Mammary epithelial cell (primary cell): ENCODE measurements at places on chromosomes 12 and 14. TPM values are rescaled to one million over a fixed set of nuclear protein-coding genes. Genes with fewer than 3 reads are reported as not detected.

DNA sequence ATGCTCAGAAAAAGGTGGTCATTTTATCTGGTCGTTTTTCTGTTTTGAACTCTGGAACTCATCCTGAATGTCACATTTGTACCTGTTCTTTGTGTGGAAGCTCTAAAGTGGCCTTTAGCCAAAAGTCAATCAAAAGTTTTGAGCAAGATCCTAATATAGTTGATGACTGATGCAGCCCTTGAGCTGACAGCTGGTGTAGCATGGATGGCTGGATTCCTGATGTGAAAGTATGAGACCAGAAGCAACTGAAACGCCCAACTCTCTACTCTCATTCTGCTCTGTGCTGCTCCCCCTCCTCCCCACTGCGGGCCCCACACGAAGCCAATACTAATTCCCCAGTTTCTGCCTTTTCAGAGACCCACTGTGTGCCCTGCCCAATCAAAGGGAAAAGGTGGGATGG, 10.3 kb upstream of the MYH7 start:
- DNase-seq, result no peak

- peak; percentile 58 for DNase-seq
Measured at GRCh38 chr14:73851000-73851399, 631 bp upstream of the PTGR2 start.

DNA sequence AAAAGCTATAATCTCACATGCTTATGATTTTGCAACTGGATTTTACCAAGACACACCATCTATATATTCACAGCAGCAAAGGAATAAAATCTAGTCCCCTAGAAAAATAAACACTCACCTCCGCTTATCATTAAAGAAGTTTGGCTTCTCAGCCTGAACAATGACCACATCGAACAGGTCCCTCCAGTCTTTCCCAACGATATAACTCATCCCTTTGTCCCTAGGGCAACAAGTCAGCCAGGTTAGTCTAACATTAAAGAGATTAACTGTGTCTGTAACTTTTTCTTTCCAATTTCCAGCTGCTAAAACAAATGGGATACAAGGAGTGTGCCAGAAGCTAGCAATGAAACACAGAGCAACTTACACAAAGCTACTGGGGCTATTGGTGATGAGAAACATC, 48.0 kb downstream of the NT5DC3 start:
- no peak for DNase-seq

Gene SERPINA3
- total RNA-seq, result 998 TPM

- DNase-seq, result no peak
Measured at GRCh38 chr12:102638777-102639176, 158.4 kb upstream of the IGF1 start.

DNA sequence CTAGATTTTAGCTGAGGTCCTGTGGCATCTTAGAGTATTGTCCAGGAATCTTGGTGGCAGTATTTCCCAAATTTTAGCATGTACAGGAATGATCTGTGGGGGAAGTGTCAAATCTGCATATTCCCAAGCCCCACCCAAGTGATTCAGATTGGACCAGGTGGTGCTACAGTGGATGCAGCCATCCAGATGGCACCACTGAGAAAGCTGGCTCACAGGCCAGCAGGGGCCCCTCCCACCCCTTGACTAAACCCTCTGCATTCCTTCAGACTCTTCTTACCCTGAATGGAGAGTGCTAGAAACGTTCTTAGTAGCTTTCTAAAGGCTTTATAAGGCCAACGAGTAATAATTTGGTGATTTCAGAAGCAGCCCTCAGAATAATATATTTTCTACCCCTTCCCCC, 255.2 kb downstream of the NRXN3 start:
- no peak for DNase-seq

DNA sequence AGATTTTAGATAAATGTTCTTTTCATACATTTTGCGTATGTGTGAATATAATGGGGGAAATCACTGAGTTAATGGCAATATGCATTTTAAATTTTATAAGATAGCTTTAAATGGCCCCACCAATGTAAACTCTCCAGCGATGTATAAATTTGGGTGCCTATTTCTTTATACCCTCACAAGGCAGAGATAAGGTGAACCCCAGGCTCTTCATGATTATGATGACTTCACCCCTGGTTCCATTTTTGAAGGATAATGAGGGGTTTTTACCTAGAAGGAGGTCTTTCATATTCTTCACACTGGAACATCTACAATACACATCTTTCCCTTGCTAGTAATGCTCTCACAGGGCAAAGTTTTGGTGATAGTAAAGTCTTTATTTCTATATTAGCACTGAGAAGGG, 35.2 kb downstream of the KLRG1 start:
- no peak for DNase-seq

- DNase-seq, result no peak
Measured at GRCh38 chr14:65606460-65606859, 193.9 kb downstream of the FUT8 start.

GRCh38 chr12:68175557-68176061, 16.1 kb upstream of the IFNG start:
- peak; percentile 25 for DNase-seq

- DNase-seq, result peak; percentile 5
Measured at GRCh38 chr12:92297932-92298696, 152.5 kb upstream of the BTG1 start.

DNA sequence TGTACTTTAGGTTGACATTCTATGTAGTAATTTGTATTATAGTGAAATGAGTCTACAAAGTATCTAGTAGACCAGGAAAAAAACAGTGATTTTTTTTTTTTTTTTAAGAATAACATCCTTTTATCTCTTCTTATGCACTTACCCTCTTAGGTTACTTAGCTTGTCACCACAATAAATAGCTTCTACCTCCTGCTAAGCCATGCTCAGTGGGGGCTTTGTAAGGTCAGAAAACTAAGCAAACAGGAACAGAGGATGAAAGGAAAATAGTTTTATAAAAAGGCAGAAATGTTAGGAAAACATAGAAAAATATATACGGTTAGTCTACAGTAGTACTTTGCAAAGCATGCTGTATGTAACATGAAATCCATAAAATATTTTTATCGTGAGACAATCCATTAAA, 385.3 kb upstream of the ATXN7L3B start:
- DNase-seq, result no peak

DNA sequence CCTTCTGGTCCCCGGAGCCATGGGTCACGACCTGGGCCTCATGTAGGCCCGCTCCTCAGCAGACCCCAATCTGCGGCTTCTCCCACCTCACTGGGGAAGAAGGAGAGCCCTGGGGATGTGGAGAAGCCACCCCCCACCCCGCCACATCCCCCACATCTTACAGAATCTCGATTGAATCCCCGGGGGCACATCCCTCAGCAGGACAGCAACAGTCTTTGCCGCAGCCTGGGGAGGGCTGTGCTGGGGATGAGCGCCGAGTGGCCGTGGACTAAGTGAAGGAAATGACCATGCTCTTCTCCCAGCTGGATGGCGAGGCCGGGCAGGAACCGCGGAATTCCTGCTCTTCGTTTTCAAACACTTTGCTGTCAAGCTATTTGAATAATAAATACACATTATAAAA, 169.0 kb upstream of the RTL1 start:
- no peak for DNase-seq

GRCh38 chr12:98686603-98687002, 41.5 kb downstream of the APAF1 start:
- DNase-seq, result no peak

Gene PIANP
- total RNA-seq, result not detected in 2 replicates

Gene KRT74
- not detected in 2 replicates for total RNA-seq

- DNase-seq, result peak; percentile 86
Measured at GRCh38 chr14:58082491-58083098, 69.4 kb downstream of the ARMH4 start.
